ENCODE measurements at places on chromosomes 12 and 14. TPM values are rescaled to one million over a fixed set of nuclear protein-coding genes. Genes with fewer than 3 reads are reported as not detected.

Gene POLR3B
- total RNA-seq = 4.9 TPM

Gene TSPAN19
- not detected for total RNA-seq

Gene TMEM132C
- not detected for total RNA-seq

Gene CCDC196
- not detected for total RNA-seq

Gene NEUROD4
- not detected for total RNA-seq

Gene EPYC
- total RNA-seq = not detected

Gene LTB4R2
- total RNA-seq = 2.1 TPM

Gene COL2A1
- not detected for total RNA-seq

Gene FAM186B
- 0.19 TPM for total RNA-seq

Measured in A549 treated with Mapracorat at 1 μM for 4 hours (cell line).